Common myeloid progenitor, CD34-positive (primary cell): ENCODE measurements at places on chromosomes 7 and 10.
A peak's percentile ranks its signal among the peaks of the same experiment; 100 is the strongest.

DNA sequence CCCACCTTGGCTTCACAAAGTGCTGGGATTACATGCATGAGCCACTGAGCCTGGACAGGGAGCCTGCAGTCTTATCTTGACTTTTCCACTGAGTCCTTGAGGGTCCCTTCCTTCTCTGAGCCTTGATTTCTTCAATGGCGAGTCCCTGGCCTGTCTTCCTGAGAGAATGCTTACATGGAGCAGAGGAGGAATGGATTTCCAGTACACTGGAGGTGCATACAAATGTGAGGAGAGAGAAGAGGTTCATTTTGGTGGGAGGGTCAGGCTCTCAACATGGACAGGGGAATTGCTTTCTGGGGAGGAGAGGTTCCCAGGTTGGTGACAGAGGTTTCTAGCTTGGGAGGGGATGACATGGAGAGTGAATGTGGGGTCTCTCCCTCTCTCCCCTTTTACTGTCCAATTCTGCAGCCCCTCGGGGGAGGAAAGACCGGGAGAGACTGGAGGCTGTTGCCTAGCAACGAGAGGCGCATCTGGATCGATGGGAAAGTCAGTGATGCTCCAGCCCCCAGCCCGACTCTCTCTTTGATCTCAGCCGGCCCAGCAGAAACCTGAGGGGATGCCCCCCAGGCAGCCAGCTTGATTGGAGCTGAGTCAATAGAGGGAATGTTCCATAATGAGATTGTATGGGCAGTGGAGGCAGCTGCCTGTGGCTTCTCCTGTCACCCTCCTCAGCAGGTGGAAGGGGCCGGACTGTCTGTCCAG is 14.8 kb downstream of the SRRM3 start:
- no peak for DNase-seq

- DNase-seq = no peak
These were observed 272.9 kb downstream of the TRIL start for GRCh38 chr7:28685242-28685643.

DNA sequence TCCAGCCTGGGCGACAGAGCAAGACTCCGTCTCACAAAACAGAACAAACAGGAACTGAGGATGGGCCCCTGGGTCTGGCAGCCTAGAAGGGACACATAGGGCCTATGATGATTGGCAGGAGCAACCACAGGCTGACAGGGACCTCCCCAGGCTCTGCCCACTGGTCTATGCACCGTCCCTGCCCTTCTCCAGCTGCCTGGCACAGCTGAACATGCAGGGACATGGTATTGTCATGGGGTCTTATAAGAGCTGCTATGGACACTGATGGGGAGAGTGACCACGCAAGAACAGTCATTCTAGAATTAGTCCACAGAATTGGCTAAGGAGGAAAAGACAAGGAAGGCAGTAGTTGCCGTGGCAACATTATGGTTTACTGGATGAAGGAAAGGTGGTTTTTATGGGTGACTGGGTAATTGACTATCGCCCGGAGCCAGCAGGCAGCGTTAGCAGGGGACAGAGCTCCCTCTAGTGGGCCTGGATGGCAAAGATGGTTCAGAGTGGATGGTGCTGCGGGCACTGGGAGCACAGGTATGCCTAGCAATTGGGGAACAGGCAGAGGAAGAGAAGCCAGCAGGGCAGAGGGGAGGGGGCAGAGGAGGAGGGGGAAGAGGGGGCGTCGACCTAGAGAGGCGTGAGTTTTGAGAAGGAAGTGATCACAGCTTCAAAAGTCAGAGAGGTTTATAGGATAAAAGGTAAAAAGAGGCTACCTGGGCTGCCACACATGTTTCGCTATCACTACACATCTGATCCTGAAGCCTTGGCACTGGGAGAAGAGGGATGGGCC is 7.8 kb upstream of the TRIM56 start:
- DNase-seq = peak; percentile 94

- DNase-seq = no peak
These were observed 174.8 kb downstream of the TNS3 start for GRCh38 chr7:47407136-47407535.

GRCh38 chr10:3438606-3439005 is 266.0 kb upstream of the PITRM1 start:
- no peak for DNase-seq

- peak; percentile 19 for DNase-seq
These were observed 1132.0 kb upstream of the LRRTM3 start for GRCh38 chr10:65793738-65794425.
